Stimulated activated CD4-positive, alpha-beta T cell treated with anti-CD3 and anti-CD28 coated beads, TNF-alpha, amount 100 ng/mL, for 48 hours (primary cell): ENCODE measurements at places on chromosomes 3 and 15.

GRCh38 chr15:69941301-69941605 lies 156.5 kb downstream of the TLE3 start:
- DNase-seq: no peak

GRCh38 chr3:195140816-195141793 lies 129.9 kb downstream of the XXYLT1 start:
- DNase-seq: no peak

- DNase-seq: no peak
These were observed 20.5 kb downstream of the BOC start for GRCh38 chr3:113231827-113232253.

DNA sequence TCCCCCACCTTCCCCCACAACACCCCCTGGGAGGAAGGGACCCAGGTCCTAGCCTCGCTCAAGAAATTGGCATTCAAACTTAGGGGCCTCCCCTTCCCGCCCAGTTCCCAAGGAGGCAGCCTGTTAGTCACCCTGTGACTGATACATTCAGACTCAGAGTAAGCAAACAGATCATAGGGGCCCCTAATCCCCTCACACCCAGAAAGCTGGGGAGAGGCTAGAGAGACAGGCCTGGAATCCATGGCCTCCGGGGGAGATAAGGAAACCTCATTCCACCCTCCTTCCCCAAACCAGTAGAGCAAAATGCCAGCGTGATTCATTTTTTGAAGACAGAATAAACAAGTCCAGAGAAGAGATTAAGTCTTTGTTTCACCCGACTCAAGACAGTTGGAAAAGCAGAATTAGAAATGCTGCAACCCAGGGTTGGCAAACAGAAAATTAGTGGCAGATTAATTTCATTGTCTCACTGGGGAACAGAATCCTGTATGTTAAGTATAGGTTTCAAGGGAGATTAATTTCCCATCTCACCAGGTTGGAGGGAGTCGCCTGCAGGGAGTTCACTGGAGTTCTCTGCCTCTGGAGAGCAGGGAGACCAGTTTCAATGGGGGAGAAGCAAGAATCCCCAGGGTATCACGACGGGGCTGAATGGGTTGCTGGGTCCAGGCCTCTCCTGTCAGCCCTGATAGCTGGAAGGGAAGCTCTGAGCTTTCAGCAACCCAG lies 268.3 kb downstream of the UACA start:
- no peak for DNase-seq

DNA sequence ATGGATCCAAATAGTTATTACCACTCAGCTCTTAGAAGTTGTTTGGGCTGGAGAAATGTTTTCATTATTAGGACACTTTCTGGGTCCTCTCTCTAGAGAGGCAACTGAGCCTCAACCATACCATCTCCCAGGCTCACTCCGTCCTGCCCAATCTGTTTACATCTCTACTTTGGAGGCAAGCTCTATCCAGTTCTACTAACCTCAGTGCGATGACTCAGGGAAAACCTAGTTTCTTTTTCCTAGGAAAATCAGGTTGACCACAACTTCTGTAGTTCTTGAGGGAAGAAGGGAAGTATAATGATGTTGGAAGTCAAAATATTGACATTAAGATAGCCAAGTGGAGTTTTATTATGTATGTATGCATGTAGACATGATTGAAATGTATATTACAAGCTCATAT lies 40.4 kb downstream of the LPP start:
- no peak for DNase-seq

- DNase-seq: no peak
These were observed 1278.0 kb upstream of the GBE1 start for GRCh38 chr3:83039422-83039821.

DNA sequence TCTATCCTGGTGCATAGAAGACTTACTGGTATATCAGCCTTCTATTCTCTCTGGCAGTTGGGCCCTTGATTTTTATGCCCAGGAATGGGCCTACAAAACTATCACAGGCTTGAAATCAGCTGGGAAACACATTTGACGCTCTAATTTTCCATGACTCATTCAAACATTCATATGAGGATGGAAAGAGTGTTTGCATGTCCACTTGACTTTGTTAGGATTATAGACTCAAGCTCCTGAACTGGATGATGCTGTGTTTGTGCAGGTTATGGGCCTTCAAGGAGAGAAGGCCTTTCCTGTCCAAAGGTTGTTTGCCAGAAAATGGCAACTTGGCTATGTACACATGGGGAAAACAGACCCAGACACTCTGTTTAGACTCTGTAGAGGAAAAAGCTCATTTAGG lies 219.9 kb downstream of the GAP43 start:
- no peak for DNase-seq

DNA sequence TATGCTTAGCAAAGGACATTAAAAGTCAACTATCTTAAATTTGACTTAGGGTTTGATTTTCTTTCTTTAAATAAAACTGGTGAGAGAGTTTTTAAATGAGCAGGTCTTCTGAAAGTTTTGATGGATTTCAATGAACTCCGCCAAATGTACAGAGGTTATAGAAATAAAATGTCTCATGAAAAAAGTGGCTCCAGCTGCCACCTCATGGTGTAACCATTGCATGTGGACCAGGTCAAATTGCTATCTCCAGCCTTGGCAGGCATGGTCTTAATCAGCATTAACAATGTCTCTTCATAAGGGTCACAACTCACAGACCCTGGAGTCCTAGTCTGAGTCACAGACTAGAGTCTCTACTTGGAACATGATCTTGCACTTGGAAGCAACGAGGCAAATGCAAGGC lies 182.3 kb downstream of the ADAMTS17 start:
- no peak for DNase-seq

DNA sequence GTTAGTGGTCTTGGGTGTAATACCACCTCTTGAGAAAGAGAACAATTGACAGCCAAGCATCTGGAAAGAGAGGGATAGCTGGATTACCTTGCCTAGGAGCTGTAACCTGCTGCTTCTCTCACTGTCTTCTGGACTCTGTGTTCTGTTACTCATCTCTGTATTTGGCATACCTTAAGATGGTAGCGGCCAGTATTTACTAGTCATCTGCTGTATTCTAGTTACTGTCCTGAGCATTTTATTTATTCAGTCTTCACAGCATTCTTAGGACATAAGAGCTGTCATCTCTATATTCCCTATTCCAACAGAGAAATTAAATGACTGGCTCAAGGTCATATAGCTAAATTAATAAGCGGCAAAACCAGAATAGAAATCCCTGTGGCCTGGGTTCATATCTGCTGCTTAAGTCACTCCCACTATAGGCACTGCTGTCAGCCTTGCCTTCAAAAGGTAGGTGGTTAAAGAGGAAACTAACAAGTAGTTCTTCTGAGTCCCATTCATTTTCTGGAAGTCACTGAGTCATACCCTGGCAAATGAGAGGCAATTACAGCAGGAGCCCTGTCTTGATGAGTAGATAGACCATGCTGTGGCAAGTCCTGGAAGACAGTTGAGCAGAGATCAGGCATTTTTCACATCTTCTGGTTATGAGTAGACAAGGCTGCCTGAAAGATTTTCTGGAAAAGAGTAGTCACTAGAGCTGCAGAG lies 68.2 kb downstream of the RAB7A start:
- DNase-seq: no peak

GRCh38 chr15:39661776-39662175 lies 80.9 kb downstream of the THBS1 start:
- no peak for DNase-seq

GRCh38 chr3:66076861-66077470 lies 38.2 kb upstream of the MAGI1 start:
- no peak for DNase-seq

DNA sequence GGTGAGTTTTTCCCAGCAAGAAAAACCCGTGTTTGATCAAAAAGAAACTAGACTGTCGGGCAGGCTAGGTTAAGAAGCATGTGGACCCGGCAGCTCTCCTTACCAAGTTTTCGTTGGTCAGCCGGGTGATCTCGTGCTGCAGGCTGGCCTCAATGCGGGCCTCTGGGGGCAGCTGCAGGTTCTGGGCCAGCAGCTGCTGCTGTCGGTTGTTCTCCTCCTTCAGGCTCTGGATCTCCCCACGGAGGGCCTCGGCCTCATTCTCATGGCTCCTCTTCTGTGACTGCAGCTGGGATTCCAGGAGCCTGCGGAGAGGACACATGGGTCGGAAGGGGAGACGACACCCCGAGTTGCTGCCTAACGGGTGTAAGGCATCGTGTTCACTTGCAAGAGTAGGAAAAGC lies 44.5 kb upstream of the MYO5C start:
- no peak for DNase-seq

DNA sequence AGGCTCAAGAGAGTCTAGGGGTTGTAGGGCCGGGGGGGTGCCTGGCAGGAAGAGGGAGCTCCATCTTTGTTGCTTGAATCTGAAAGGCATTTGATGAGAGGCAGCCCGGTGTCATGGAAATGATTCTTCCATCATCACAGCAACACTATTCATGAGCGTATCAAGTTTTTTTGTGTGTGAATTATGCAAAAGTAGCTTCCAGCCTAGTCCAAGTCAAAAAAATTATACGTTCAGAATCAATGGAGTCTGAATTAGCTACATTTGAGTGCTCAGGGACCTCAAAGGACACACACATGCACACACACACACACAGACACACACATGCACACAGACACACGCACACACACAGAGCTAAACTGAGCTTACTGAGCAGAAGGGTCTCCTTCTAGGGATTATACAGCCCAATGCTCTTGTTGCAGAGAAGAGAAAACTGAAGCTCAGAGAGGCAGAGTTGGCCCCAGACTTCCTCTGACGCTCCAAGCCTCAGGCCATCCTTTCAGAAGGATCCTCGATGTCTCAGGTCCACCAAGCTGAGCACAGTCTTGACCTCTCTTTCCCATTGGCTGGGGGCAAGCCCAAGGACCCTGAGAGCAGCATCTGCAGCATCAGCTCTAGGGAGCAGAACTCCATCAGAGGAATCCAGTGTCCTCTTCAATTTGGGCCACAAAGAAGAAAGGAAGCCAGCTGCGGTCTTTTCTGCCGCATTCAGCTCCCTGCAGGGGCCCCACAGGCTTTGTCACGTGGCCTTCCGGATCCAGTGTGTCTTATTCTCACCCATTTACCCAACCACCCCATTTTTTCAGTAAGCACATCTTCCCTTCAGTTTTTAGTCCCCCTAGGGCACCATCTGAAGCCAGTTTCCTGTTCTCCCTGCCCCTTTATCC lies 228.0 kb downstream of the UACA start:
- no peak for DNase-seq

- no peak for DNase-seq
These were observed 3.7 kb upstream of the CLDN1 start for GRCh38 chr3:190325923-190326322.

GRCh38 chr3:132513057-132513456 lies 84.0 kb upstream of the ACKR4 start:
- DNase-seq: no peak

DNA sequence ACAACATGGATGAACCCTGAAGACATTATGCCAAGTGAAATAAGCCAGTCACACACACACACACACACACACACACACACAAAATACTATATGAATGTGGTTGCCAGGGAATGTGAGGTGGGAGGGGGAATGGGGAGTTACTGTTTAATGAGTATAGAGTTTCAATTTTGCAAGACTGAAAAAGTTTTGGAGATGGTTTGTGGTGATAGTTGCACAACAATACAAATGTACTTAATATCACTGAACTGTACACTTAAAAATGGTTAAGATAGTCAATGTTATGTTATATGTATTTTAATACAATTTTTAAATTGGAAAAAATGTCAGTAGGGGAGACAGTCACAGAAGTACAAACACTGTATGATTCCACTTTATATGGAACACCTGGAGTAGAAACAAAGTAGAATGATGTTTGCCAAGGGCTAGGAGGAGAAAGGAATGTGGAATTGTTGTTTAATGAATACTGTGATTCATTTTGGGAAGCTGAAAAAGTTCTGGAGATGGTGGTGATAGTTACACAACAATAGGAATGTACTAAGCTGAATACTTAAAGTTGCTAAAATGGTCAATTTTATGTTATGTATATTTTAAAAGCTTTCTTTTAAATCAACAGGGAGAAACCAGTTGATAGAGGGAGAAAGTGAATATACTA lies 76.6 kb downstream of the RPL39L start:
- no peak for DNase-seq

- DNase-seq: no peak
These were observed 59.5 kb downstream of the PIK3CB start for GRCh38 chr3:138775254-138775595.

- no peak for DNase-seq
These were observed 69.0 kb downstream of the COL6A5 start for GRCh38 chr3:130414457-130414856.

DNA sequence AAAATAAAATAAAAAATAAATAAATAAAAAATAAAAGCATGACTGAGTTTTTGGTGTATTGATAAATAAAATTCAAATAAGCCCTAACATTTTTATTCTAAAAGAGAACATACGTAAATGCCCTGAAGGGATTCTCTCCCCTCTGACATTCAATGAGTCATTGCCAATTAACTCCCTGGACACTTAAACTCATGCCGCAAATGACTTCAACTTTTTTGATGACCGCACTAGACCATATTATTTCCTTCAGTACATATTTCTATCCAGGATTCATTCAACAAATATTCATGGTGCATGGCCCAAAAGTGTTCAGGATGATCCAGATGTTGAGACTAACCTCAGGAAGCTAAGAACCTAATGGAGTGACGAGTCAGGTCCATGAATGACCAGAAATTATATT lies 195.9 kb upstream of the LRRN1 start:
- DNase-seq: no peak

DNA sequence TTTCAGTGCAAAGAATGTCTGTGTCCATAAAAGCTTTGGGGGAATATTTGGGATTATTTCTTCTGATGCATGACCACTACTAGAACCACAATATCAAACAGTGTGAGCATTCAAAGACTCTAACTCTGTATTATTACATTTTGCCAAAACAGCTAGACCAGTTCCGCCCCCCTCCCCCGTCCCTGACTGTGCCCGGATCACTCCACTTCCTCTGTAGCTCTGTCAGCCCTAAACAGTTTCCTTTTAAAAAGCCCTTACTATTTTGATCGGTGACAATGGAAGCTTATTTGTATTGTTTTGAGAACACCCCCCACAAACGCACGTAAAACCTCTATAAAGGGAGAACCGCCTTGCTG lies 36.6 kb upstream of the EPHB3 start:
- no peak for DNase-seq

DNA sequence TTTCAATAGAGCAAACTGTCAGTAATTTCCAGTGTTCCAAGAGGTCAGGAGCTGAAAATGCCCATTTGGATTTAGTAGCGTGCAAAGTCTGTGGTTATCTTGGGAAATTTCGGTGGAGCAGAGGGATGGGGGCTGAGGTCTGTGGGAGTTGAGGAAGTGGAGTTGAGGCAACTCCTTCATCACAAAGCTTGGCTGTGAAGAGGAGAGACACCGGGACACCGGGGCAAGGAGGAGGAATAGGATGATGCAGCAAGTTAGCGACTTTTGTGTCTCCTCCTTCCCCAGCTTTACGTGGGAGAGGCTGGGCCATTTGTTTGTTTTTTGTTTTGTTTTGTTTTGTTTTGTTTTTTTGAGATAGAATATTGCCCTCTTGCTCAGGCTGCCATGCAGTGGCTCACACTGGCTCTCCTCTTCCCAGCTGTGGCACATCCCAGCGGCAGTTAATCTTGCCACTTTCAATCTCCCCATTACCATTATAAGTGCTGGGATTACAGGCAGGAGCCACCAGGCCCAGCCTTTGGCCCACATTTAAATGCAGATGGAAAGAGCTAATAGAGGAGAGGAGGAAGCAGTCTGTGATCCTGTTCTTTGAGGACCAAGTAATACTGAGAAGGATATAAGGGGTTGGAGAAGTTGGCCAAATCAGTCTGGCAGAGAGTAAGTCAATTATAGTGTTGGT lies 47.1 kb downstream of the CRTC3 start:
- no peak for DNase-seq

GRCh38 chr3:30309961-30310954 lies 296.1 kb upstream of the TGFBR2 start:
- DNase-seq: no peak

GRCh38 chr15:60580650-60581376 lies 101.9 kb upstream of the ICE2 start:
- DNase-seq: no peak

- no peak for DNase-seq
These were observed 63.7 kb upstream of the MRPS22 start for GRCh38 chr3:139280027-139280671.
